ENCODE measurements at places on chromosomes 4 and X.

DNA sequence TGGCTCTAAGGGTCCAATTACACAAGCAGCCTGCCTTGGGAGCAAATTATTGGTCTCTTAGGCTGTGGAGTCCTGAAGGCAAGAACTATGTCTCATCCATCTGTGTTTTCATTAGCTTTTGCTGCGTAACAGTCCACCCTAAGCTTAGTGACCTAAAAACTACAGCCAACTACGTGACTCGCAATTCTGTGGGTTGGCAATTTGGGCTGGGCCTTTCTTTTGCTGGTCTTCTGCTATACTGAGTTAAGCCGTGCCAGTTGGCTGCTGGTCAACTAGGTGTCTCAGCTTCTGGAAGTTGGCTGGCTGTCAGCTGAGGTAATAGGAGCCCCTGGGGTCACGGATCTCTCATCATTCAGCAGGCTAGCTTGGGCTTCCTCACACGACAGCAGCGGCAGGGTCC, 205.6 kb upstream of the S100G start:
- no peak for DNase-seq

GRCh38 chr4:82790060-82790660, 8.4 kb downstream of the SCD5 start:
- DNase-seq = no peak

GRCh38 chr4:17695341-17695740, 80.9 kb downstream of the MED28 start:
- DNase-seq = no peak

GRCh38 chr4:81833576-81833975, 361.9 kb upstream of the RASGEF1B start:
- DNase-seq = no peak

GRCh38 chrX:115642311-115642710, 81.3 kb downstream of the PLS3 start:
- DNase-seq = no peak

GRCh38 chr4:181323061-181323460, 920.1 kb upstream of the TENM3 start:
- DNase-seq = no peak

DNA sequence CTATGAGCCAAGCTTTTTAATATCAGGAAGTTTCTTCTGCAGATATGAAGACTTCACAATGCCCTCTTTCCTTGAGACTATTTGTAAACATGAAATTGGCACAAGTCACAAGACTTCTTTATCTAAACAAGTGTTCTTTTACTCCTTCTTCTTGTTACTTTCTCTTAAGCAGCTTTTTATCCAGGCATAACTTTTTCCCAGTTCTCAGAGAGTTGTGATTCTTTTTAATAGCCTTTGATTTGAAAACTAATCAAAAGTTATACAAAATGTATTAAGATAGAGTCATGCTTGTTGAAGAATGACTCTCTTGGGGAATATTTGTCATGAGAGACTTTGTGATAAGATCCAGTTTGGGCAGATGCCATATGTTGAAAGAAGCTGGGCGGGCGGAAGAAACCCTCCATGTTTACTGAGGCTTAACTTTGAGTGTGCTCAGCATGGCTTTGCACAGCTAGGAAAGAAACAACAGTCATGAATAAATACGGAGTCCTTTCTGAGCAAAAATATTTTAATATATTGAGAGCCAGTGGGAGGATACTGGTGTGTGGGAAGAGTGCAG, 39.3 kb downstream of the SYTL5 start:
- no peak for DNase-seq
